ENCODE measurements at places on chromosomes 7 and 10. TPM values are rescaled to one million over a fixed set of nuclear protein-coding genes. Genes with fewer than 3 reads are reported as not detected.

- no peak for DNase-seq
Observed at GRCh38 chr7:98024075-98024474, 34.1 kb upstream of the OCM2 start.

- no peak for DNase-seq
Observed at GRCh38 chr7:150357771-150358427, 10.7 kb upstream of the REPIN1 start.

The GATA3 gene
- 0.09 TPM for total RNA-seq

The CYP3A4 gene
- not detected for total RNA-seq

DNA sequence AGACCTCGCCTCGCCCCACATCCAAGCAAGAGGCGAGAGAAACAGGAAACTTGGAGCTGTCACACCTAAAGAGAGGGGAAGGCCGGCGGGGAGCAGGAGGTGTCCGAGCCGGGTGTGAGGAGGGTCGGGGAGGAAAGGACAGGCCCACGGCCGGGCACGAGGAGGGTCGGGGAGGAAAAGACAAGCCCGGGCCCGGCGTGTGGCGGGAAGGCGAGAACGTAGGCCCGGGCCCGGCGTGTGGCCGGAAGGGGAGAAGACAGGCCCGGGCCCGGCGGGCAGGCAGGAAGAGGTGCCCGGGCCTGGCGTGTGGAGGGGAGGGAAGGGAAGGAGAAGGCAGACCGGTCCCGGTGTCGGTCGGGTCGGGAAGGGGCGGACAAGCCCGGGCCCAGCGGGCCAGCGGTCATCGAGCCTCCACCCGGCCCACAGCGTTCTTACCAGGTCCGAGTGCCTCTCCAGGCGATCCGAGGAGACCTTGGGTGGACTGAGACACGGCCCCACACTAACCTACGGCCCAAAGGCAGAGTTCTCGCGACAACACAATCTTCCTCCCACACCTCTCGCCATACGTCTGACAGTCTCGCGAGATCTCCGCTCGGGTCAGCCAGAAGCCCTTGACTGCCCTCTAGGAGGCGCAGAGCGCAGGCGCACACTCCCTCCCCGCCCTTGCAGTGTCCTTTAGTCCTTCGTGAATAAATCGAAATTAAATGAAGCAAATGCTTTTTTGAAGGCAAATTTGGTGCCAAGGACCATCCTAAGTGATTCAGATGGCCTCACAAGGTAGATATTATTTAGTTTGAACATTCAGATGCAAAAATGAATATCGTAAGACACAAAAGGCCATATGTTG, at the start of gene NCOA4:
TSS of gene NCOA4 (minus strand) at position 533 of the 847 bp plus-strand sequence. CDS start 13,943 bp downstream, outside the sequence.
- DNase-seq: peak; percentile 98

The CALML5 gene
- not detected for total RNA-seq

DNA sequence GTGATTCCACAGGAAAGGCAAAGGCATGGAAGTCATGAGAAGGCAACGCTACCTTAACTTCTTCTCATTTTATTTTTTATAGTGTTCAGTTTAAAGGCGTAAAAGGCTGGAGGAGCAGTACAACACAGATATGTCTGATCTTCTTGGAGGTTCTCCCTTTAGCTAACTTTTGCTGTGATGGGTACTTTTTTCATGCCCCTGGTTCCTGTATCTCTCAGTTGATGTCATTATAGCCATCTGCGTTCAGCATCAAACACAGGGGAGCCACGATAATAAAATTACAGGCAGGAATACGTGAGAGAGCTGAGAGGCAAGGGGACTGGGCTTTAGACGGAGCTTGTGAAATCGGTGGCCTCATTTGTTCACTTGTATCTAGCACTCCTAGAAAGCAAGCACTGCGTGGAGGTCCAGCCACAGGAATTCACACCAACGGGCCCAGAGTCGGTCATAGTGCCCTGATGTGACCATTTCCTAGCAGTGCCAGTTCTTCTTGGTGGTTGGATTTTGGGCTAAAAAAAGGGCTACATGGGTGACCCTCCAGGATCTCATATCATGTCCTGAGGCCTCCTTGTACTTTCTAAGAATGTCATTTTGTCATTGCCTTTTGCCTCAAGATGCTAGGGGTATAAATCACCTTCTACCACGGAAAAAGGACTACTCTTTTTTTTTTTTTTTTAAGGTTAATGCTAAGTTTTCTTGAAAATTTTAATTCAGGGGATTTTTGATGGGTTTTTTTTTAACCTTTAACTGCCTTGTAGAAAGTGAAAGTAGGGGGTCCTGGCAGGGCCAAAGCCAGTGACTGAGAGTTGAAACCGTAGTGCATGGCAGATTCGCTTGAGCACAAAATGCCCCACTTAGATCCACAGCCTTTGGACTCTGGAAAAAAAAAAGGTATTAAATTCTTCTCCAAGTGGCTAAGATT, 191.5 kb downstream of the CELF2 start:
- DNase-seq: no peak

- DNase-seq: no peak
Observed at GRCh38 chr7:66189695-66190503, 15.2 kb upstream of the TPST1 start.

GRCh38 chr10:47357911-47358310, 9.7 kb downstream of the RBP3 start:
- no peak for DNase-seq

- no peak for DNase-seq
Observed at GRCh38 chr7:2438186-2438585, 34.8 kb downstream of the CHST12 start.

DNA sequence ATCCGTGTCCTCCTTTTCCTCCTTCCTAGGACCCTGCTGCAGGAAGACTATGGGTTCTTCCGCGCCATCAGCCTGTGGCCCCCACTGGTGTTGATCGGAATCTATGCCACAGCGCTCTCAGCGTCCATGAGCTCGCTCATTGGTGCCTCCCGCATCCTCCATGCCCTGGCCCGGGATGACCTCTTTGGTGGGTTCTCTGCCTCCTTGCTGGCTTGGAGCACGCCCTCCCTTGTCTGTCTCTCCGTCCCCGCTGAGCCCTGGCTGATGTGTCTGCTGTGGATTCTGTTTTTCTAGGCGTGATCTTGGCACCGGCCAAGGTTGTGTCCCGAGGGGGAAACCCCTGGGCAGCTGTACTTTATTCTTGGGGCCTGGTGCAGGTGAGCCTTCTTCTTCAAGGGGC, 7.3 kb upstream of the TRIP6 start:
- DNase-seq: no peak

- DNase-seq: no peak
Observed at GRCh38 chr10:102831322-102832071, 5.7 kb downstream of the CYP17A1 start.

The ETV1 gene
- 44.5 TPM for total RNA-seq

- DNase-seq: no peak
Observed at GRCh38 chr10:12448729-12449391, 99.5 kb downstream of the CAMK1D start.

The ADAP1 gene
- 16.2 TPM for total RNA-seq

DNA sequence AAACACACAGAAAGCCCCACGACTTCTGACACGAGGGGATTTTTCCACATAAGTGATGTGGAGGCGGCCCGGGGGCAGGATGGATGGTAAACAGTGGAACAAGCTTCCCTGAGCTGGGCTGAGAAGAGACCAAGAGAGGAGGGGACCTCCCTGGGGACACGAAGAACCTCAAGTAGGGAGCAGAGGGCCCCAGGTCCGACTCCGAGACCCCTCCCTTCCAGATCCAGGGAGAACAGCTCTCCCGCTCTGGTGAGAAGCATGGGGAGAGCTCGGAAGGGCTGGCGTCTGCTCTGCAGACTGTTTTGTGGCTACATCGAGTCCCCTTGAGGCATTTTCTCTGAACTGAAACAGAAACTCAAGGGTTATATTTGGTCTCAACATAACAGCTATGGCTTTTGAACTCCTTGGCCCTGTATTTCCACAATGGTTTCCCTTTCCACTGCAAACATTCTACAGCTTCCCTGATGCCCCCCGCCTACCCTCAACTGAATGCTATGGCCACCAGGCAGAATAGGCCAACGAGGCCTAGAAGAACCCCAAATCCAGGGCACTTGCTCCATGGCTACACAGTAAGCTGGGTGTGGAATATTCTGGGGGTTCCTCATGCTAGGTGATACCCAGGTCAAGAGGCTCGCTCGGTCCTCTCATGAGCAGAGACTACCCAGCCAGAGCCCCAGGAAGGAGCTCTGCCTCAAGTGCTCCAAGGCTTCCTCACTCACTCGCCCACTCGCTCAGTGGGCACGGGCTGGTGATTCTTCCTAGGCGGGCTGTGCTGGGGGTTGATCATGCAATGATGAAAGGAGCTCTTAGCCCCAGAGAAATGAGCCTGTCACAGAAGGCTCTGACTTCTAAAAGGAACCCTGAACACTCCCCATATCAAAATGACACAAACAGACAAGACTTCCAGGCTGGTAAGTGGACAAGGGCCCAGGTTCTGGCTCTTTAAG, 47.5 kb downstream of the FAM53B start:
- DNase-seq: no peak

The SEM1 gene
- total RNA-seq: 39.4 TPM

The VSTM2A gene
- 78.1 TPM for total RNA-seq

- DNase-seq: no peak
Observed at GRCh38 chr7:514651-515598, 4.7 kb downstream of the PDGFA start.

- peak; percentile 10 for DNase-seq
Observed at GRCh38 chr7:82904871-82905270, 257.8 kb downstream of the PCLO start.

DNA sequence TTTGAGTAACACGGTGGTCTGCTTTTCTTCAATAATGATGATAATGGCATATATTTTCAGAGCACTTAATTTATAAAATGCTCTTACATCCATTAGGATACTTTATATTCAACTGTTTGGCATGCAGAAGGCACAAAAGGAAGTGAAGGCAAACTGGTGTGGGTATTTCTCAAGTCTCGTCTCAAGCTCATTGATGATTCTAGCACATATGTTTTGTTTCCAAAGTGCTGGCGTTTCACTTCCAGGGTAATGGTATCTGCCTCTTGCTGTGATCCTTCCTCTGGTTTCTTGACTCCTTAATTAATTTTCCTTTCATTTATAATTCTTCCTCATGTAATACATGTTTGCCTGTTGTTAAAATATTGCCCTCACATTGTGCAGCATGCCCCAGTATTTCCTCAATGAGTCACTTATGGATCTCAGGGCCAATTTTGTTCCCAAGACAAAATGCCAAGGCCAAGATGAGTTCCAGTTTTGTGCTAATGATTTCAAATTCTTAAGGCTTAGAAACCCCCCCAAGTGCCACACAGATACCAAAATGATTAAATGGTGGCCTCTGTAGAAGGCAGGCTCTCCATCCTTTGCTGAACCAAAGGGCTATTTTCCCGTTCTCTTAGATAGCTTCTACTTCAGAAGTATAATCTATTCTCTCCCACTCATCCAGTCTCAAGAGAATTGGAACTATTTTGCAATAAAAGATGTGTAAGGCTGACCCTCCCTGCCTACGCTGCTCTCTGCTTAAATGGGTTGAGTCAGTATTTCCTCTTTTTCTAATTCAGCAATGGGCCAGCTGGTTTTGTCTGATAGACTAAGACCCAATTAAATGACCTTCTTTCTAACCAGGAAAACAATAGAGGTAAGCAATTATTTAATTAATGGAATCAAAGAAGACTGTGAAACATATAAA, 171.2 kb downstream of the ZNF365 start:
- DNase-seq: no peak

The TET1 gene
- total RNA-seq: 41.6 TPM

DNA sequence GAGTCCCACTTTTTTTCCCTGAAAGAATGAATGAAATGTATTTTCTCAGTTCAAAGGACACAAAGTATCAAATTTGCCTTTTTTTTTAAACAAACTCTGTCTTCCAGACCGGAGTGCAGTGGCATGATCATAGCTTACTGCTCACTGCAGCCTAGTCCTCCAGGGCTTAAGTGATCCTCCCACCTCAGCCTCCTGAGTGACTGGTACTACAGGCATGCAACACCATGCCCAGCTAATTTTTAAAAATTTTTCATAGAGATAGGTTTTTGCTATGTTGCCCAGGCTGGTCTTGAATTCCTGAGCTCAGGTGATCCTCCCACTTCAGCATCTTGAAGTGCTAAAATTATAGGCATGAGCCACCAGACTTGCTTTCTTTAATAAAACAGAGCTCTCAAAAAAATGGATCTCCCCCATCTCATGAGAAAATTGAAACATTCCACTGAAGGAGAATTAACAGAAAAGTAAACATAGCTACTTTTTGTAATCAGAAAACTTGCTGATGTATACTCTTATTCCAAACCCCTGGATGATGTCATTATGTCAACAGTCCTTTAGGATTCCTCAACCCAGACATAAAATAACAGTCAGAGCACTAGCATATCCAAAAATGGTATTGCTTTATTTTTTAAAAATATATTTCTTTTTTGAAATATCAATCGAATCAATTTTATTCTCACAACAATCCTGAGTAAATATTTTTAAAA, 12.3 kb upstream of the TRDMT1 start:
- no peak for DNase-seq

DNA sequence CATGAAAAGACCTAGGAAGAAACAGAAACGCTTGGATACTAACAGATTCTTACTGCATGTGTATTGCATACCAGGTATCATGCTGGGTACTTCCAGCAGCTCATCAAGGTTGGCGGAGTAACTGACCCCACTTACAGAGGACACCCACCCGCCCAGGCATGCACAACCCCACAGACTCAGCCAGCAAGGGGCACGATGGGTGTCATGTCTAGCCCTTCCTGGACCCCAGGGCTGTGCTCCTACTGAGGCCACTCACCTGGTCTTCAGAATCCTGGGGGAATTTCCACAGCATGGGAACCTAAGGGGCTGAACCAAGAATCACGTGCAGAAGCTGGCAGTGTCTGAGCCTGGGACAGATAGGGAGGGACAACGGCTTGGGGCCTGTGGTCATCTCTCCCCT, 134.1 kb upstream of the ZNF32 start:
- no peak for DNase-seq

The TSPAN12 gene
- total RNA-seq: 9.1 TPM

The RET gene
- 4.4 TPM for total RNA-seq

The FAM237B gene
- not detected for total RNA-seq

- no peak for DNase-seq
Observed at GRCh38 chr7:108321359-108321758, 134.9 kb downstream of the NRCAM start.

The LBX1 gene
- 1.6 TPM for total RNA-seq

GRCh38 chr7:1536743-1537534, 6.4 kb downstream of the MAFK start:
- DNase-seq: no peak

The HSPB1 gene
- total RNA-seq: 11.9 TPM

The CTBP2 gene
- total RNA-seq: 57.7 TPM

GRCh38 chr7:70571403-70571934, 560.5 kb upstream of the GALNT17 start:
- DNase-seq: no peak

- no peak for DNase-seq
Observed at GRCh38 chr10:5046410-5046809, 42.8 kb upstream of the AKR1C2 start.
